ENCODE measurements at places on chromosomes 7 and 10.

DNA sequence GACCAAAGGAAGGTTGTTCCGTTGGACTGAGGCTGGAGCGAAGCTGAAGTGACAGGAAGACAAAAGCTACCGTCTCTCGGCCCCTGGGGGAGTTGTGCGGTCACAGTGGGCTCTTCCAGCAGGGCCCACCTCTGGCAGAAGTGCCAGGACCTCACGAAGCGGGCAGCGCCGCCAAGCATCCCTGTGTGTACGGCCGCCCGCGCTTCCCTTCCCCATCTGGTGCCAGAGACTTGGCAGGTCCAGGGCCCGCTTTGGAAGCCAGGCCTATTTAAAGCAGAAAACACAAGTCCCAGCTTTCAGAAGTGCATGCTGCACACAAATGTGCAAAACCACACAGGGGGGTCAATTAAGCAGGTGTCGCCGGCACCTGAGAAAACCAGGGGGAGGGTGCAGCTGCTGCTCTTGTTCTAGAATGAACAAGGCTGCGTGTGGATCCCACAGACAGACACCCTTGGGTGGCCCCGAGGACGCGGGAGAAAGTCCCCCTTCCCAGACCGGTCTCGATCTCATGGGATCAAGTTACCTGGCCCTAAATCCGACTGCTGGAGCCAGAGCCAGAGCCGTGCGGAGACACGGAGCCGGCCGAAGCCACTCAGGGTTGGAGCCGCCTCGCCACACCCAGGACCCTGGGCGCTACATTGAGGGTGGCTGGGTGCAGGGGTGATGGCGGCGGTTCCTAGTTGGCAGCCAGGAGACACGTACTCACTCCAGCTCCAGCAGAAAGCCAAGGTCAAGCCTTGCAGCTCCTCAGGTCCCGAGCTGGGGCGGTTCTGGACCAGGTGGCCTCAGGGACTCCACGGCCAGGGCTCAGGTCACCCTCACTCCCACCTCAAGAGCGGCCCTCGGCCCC is 51.8 kb upstream of the PPP2R2D start:
- no peak for DNase-seq

DNA sequence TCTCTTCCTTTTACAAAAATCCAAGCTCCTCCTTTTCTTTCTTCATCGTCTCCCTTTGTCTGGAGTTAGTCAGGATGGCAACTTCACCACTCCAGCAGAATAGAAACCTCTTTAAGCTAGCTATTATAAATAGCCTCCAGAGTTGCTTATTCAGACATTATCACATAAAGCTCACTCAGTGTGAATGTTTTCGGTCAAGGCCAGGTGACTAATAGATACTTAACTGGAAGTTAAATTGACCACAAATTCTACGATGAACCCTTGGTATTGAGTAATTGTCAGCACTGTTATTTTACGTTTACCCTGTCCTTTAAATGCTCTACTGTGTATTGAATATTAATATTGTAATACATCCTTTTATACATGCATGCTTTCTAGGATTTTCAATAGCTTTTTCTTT is 340.4 kb downstream of the OTUD1 start:
- DNase-seq, result no peak

- no peak for DNase-seq
Measured at GRCh38 chr7:143954135-143954534, 509 bp upstream of the OR2F1 start.

DNA sequence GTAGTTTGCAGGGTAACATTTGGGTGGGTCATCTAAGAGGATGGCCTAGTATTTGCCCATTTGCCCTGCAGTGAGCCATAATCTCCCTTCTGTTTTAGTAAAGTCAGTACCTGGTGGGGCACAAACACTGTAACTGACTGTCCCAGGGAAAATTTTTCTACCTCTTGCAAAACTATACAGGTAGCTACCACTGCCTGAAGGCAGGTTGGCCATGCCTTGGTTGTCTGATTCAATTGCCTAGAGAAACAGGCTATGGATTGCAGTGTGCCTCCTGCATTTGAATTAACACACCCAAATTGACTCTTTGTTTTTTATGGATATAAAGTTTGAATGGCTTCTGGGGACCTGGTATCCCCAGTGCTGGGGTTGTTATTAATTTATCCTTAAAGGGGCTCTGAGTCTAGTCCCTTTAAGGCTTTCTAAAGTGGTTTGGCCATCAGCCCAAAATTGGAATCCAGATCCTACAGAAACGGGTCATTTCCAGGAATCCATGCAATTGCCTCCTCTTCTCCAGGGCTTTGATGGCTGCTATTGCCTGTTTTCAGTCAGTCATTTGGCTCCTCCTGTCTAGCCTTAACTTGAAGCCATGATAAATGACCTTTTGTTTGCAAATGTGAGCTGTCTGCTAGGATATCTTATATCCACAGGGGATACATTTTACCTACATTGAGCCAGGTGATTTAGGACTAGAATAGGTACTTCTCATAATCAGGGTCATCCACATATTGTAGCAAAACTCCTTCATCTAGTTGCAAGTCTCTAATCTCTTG is 89.1 kb downstream of the STRA8 start:
- no peak for DNase-seq

GRCh38 chr7:131564640-131565039 is 8.2 kb upstream of the PODXL start:
- no peak for DNase-seq

DNA sequence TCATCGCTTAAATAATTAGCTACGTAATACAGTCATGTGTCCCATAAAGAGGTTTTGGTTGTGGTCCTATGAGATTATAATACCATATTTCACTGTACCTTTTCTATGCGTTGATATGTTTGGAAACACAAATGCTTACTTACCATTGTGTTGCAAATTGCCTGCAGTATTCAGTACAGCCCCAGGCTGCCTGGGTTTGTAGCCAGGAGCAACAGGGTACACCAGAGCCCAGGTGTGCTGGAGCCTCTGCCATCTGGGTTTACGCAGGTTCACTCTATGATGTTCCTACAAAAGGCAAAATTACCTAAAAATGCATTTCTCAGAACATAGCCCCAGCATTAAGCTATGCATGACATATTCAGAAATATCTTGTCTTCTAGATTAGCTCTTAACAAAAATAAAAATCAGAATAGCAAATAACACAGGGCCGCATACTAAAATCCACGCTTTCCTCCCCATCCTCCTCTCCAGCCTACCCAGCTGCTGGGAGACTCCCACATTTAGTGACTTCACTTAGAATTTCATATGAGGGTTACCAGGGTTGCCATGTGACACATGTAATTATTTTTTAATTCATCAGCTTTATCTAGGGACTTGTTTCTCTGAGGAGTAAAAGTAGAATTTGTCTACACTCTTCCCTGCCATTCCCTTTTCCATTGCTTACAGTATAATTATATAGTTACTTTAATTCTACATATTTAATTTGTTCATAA is 559.0 kb upstream of the ADARB2 start:
- no peak for DNase-seq

- no peak for DNase-seq
Measured at GRCh38 chr7:158645842-158646241, 58.2 kb upstream of the PTPRN2 start.

DNA sequence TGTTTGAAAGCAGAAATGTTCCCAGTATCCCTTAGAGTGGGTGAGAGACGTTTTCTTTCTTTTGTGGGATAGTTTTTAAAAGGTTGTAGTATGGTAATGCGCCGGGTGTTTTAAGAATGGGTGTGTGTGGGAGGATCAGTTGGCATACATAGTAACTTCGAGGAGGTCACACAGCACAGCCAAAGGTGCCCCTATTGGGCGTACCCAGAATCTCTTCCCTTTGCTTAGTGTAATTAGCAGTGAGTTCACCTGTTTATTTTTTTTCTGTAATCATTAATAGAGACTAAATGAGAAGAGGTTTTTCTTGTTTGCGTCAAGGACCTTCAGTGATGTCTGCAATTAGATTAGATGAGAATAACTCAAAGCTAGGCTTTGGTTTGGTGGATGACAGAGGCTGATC is 1.5 kb downstream of the PLEKHA8 start:
- no peak for DNase-seq
